ENCODE measurements at places on chromosomes 11 and 22. TPM values are rescaled to one million over a fixed set of nuclear protein-coding genes. Genes with fewer than 3 reads are reported as not detected.
A peak's percentile ranks its signal among the peaks of the same experiment; 100 is the strongest.

DNA sequence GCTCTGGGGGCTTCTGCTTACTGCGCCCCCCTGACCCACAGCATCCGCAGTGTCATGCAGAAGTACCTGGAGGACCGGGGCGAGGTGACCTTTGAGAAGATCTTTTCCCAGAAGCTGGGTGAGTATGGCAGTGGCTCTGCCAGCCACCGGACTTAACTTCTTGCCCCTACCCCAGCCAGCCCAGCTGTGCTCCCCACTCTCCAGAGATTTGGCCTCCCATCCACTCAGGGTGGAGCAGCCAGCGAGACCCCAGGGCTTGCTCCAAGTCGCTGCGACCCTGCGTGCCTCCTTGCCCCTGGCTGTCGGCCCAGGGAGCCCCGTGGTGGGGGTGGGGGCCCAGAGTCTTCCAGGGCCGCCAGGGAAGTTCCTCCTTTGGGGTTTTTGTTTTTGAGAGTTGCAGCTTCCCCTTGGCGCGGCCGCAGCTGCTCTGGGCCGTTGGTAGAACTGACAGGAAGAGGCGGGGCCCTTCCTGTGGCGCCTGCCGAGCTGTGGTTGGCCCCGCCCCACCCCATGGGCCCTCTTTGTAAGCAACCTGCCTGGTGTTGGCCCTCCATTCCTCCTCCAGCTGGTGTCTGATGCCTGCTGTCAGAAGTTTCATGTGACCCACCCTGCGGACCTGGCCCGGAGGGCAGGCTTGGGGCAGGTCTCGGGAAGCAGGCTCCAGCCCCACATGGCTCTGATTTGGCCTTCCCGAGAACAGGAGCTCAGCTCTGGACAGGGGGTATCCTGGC lies 11.1 kb downstream of the GRK2 start:
- peak; percentile 94 for DNase-seq

GRCh38 chr22:44930711-44931035 lies 79.1 kb downstream of the PHF21B start:
- no peak for DNase-seq

GRCh38 chr11:44388828-44389657 lies 79.1 kb upstream of the ALX4 start:
- DNase-seq: no peak

- no peak for DNase-seq
Observed at GRCh38 chr22:25492162-25492561, 72.3 kb upstream of the GRK3 start.

DNA sequence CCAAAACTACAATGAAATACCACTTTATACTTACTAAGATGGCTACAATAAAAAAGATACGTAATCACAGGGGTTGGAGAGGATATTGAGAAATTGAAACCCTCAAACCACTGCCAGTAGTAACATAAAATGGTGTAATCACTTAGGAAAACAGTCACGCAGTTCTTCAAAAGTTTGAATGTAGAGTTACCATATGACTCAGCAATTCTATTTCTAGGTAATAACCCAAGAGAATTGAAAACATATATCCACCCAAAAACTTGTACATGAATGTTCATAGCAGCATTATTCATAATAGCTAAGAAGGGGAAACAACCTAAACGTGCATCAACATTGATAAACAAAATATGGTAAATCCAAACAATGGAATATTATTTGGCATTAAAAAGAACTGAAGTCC lies 24.4 kb upstream of the PSMA1 start:
- DNase-seq: no peak

- DNase-seq: no peak
Observed at GRCh38 chr11:70885281-70886231, 366.8 kb downstream of the SHANK2 start.

- DNase-seq: no peak
Observed at GRCh38 chr11:73983741-73984538, 1.3 kb upstream of the UCP2 start.

GRCh38 chr11:17967661-17968060 lies 45.2 kb downstream of the SERGEF start:
- DNase-seq: no peak

GRCh38 chr11:19405966-19406365 lies 165.2 kb upstream of the E2F8 start:
- no peak for DNase-seq

GRCh38 chr11:125214601-125215565 lies 50.3 kb downstream of the PKNOX2 start:
- no peak for DNase-seq

- DNase-seq: no peak
Observed at GRCh38 chr11:93411705-93412104, 81.2 kb downstream of the DEUP1 start.

DNA sequence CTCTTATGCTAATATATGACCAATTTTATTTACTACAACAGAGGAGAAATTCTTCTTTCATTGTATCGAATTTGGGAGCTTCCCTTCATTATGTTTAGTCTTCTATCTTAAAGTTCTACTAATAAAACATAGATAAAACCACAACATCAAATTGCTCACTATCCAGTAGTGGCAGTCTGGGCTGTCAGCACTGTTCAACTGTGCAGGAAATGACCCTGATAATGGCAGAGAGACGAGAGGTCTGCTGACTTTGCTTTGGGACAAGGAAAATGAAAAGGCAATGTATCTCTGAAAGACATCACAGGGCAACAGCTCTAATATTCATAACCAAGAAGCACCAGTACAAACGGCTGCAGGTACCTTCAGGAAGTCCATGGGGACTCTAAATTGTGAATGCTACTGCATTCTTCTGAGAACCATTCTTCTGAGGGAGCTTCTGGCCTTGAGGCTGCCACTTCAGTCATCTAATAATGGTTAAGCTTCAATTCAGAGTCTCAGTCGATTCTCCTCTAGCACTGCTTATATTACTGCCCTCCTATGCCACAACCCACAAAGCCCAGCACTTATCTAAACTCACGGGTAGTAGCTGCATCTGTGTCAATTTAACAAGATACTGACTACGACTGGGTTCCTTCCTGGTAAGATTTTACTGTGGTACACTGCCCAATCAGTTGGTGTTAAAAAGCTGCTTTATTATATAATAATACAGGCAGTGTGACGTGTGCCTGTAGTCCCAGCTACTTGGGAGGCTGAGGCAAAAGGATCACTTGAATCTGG lies 44.2 kb downstream of the CKAP5 start:
- DNase-seq: no peak

The DEFB131B gene
- not detected for total RNA-seq

The PDGFD gene
- not detected for total RNA-seq

The FREY1 gene
- total RNA-seq: not detected

The RRM1 gene
- total RNA-seq: 13.8 TPM

The SCN2B gene
- not detected for total RNA-seq

All from transverse colon (tissue), 4 donors.